ENCODE measurements at places on chromosomes 2 and 18.
A peak's percentile ranks its signal among the peaks of the same experiment; 100 is the strongest.

DNA sequence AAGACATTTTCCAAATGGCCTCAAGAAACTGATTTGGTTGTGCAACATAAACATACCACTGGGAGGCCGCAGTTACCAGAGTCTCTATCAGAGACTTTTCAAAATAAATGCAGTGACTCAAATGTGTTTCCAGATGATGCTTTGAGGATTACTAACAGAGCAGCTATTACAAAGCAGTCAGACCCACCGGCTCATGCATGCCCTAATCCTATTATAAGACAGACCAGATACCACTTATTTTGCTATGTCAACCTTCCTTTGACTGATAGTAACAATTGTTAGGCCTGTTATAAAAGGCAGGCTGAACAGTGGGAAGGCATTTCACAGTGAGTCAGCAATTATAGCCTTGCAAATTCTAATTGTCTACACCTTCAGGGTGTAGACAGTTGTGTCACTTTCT is 217.7 kb downstream of the LRRTM1 start:
- no peak for DNase-seq

DNA sequence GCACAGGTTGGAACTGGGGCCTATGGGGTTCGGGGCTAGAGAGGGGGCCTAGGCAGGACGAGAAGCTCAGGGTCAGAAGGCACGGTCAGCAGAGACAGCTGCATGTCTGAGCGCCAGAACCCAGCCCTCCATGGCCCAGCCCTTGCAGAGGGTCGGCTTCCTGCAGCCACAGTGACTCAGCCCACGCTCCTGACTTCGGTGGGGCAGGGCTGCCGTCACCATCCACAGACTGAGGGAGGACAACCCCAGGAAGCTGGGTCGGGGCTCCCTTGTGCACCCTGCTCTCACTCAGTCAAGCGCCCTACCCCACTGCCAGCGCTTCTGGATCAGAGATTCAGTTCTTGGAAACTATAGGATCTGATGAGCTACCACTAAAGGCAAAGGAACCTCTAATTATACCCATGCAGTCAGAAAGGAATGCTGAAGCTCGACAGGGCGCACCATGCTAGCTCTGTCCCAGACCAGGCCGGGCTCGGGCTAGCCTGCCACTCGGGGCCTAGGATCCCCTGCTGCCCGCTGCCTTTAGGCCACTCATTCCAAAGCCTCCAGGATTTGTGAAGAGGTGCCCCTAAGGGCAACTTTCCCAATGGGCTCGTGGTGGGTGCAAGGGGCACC is 3.0 kb downstream of the ACTR1B start:
- DNase-seq, result no peak

- DNase-seq, result no peak
Measured at GRCh38 chr2:191543708-191544107, 134.2 kb upstream of the NABP1 start.

GRCh38 chr2:60066096-60066839 is 487.2 kb downstream of the BCL11A start:
- DNase-seq, result no peak

DNA sequence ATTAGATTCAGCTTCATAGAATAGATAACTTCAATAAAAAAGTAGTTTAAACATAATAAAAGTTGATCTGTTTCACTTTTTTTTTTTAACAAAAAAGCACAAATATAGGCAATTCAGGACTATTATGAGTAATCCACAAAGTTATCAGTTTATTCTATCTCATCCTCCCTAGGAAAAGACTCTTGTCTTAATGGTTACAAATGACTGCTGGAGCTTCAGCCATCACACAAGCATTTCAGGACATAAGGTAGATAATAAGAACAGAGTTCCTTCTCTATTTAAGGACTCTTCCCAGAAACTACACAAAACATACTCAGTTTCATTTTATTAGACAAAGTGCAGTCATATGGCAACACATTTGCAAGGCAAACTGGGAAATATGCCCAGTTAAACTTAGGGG is 357.6 kb upstream of the SETBP1 start:
- no peak for DNase-seq

DNA sequence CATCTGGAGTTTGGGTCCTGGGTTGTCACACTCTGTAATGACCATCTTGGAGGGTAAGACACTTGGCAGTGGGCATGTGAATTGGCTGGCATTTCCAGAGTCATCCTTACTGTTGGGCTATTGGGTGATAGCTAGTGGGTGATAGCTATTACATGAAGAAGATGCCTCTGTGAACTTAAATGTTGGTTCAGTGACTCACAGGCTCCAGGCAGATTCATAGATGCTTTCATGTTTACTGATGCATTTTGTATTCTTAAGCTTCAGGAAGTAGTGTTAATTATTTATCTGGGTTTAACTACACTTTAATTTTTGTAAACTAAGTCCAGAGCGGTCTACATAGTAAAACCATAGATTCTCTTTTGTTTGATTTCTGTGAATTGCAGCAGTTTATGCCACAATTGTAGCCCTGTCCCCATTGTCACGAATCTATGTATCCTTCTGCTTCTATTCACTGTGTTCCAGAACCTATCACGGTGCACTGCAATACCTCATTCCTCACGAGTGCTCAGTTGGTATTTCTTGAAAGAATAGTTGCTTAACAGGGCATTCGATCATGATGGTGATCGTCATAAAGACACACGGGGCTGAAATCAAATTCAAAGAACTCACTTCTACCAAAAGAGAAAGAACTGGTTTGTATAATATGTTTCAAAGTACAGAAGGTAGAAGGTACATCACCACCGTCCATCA is 79.7 kb downstream of the GBX2 start:
- no peak for DNase-seq

GRCh38 chr2:223300326-223300725 is 248.3 kb downstream of the KCNE4 start:
- DNase-seq, result no peak

DNA sequence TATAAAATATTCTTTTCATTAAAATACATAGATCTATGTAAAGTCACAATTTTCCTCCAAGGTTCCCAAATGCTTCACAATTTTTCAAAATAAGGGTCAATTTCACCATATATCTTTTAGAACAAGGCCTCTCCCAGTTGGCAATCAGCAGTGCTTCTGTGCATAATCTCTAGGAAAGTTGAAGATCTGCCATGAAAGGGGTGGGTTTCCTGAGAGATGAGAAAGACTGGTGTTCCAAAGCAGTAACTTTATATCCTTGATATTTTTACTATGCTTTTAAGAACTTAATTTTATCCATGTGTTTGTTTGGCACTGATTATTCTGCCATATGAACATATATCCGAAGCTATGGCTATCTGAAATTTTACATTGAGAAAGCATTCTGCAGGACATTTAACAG is 199.4 kb upstream of the CYP26B1 start:
- no peak for DNase-seq

DNA sequence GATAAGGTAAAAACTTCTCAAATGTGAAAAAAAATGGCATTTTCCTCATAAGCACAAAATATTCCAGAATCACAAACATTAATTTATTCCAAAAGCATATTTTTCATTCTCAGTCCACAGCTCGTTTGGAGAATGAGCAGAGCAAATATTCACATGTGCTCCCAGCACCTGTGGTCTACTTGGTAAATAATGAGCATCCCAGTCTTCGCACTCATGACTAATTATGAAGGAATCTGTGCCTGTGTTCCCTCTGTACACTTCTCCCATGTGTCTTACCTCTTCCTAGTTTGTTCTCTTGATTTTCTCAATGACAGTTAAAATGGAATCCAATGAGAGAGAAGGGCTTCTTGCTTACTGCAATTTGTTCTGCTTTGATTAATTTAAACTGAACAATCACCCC is 671.0 kb upstream of the SOX11 start:
- no peak for DNase-seq

GRCh38 chr2:41595240-41595639 is 452.6 kb upstream of the PKDCC start:
- DNase-seq, result no peak

DNA sequence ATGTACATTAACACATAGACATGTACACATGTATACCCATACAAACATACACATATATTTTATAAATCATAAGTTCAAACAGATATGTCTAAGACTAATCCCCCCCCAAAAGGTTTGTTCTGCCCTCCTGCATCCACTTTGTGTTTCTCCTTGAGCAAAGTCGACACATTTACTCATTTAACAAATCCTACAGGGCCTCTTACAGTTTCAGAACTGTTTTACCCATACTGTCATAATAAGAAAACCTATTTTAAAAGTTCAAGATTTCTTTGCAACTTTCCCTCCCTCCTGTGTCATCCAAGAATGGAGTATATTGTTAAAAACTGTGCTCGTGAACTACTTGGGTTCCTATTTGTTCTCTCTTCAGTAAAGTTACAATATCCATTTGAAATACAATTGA is 166.7 kb downstream of the L3MBTL4 start:
- DNase-seq, result no peak

DNA sequence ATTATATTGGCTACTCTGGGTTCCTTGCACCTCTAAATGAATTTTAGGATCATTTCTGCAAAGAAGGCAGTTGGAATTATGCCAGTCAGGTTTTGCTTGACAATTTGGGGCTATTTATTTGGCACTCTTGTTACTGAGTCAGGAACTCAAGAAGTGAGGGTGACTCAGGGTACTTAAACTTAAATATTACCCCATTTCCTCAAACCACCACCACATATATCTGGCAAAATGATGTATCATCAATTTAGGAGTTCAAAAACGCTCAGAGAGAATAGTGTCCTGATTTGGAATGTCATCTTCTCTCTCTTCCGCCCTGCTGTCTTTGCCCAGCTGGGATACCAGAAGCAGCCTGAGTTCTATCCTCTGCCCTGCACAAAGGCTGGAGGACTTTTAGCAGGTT is 2.4 kb upstream of the THNSL2 start:
- no peak for DNase-seq

- no peak for DNase-seq
Measured at GRCh38 chr2:216777637-216778273, 82.1 kb downstream of the TNP1 start.

DNA sequence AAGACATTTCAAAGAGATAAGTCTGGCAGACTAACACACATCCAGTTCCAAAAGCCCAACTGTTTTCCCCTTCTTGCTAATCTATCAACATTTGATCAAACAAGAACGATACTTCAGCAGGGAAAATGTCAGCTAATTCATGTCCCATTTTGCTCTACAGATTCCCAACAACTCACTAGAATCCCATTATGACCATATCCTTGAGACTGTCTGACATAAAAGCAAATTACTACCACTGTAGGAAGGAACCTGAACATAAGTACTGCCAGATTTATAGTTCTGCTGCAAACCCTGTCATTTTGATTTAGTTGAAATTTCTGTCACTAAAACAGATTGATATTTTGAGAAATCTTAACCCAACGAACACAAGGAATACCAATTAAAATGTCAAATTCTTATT is 193.0 kb upstream of the REG3G start:
- DNase-seq, result no peak

DNA sequence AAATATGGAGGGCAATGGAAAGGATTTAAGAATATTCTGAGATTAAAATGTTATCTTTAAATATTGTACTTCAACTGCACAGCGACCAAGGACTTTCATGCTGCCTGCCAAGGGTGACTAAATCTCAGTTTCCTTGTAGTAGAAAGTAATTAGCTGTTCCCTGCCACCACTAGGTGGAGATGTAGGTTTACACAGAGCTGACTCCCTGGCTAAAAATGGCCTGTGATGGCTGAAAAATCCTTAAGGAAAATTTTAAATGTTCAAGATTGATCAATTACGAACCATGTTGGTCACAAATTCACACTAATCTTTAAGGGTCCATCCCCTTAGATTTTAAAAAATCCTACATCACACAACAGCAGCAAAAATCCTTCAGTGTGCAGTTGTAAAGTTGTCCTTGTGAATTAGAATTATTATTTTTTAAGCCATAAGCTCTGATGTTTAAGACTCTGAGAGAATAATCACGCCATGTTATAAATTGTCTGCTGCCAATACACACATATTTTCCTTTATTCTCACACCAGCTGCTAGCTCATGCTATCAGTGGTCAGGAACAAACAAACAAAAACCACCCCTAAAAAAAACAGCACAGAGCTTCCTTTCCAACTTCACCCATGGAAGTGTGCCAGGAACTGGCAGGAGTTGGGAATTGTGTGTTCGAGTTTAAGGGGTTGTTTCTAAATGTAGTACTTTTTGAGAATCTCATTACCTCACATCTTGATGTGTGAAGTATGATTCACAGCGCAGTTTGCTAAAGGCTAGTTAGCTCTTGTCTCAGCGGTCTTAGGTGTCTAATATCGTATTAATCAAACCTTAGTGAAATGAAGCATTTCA is 399.8 kb downstream of the TMEM182 start:
- no peak for DNase-seq

DNA sequence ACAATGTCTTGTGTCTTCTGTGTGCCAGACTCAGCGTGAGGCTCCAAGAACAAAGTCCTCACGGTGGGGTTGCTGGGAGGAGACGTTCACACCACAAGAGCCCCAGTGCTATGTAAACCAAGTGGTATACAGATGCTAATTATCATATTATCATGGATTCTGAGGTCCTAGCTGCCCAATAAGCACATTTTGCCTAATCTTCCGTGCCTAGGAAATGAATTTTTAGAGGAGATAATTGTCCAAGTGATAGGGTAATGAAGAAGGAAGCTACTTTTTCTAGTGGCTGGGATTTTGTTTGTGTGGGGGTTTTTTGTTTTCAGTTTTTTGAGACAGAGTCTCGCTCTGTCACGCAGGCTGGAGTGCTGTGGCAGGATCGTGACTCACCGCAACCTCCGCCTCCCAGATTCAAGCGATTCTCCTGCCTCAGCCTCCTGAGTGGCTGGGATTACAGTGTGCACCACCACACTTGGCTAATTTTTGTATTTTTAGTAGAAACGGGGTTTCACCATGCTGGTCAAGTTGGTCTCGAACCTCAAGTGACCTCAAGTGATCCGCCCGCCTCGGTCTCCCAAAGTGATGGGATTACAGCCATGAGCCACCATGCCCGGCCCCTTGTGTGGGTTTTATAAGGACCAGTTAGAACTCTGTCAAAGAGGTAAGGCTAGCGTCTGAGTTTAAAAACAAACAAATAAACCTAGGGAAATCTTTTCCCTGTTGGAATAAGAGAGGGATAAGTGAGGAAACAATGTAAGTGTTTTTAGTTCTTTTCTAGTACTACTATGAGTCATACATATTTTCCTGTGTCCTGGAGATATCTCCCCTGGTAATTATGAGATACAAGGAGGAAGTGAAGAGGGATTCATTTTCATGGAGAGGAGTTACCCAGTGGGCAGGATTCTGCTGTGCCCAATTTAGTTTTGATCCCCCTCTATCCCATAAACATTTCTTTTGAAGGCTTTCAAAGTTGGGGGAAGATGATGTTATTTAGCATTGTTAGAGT is 9.5 kb upstream of the SMAD7 start:
- no peak for DNase-seq

GRCh38 chr2:128817171-128817570 is 498.5 kb upstream of the HS6ST1 start:
- no peak for DNase-seq

GRCh38 chr2:102442967-102443828 is 20.2 kb downstream of the IL18RAP start:
- peak; percentile 20 for DNase-seq

DNA sequence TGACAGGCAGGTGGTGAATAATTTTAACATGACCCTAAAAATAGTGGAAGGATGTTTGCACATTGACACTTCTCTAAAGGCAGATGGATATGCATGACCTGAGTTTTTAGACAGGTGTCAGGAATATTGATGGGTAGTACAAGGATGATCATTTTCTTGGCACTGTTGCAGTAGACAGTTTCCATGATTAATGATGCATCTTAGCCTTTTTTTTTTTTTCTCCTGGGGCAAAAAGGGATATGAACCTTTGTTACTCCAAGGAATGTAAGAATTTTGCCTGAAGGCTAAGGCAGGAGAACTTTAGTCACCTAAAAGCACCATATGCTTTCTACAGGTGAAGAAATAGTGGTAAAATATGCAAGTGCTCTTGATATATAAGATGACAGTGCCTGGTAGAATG is 136.3 kb upstream of the CAVIN2 start:
- no peak for DNase-seq

All from stimulated activated CD8-positive, alpha-beta memory T cell treated with anti-CD3 and anti-CD28 coated beads, Interleukin-12 subunit alpha, Interleukin-12 subunit beta, amount 100 ng/mL, for 1 hour (primary cell).